Ovary (tissue), 10 donors: ENCODE measurements at places on chromosomes 6 and 20. TPM values are rescaled to one million over a fixed set of nuclear protein-coding genes. Genes with fewer than 3 reads are reported as not detected.
A peak's percentile ranks its signal among the peaks of the same experiment; 100 is the strongest.

CDK19 gene
- 16.7 TPM for total RNA-seq

- H3K27ac ChIP-seq = no peak overlapping the region
- no peak for DNase-seq
- H3K27me3 ChIP-seq = no peaks in the 10 kb centered on the region
- no peaks in the 10 kb centered on the region for H3K4me1 ChIP-seq
These were observed 92.4 kb upstream of the MAFB start for GRCh38 chr20:40781327-40782042.

GRCh38 chr6:68043122-68043398 is 592.0 kb upstream of the ADGRB3 start:
- no peaks in the 10 kb centered on the region for H3K36me3 ChIP-seq
- H3K4me1 ChIP-seq = no peaks in the 10 kb centered on the region
- no peak overlapping the region for H3K27ac ChIP-seq
- DNase-seq = no peak
- H3K27me3 ChIP-seq = no peaks in the 10 kb centered on the region
- H3K4me3 ChIP-seq = no peak overlapping the region

DNA sequence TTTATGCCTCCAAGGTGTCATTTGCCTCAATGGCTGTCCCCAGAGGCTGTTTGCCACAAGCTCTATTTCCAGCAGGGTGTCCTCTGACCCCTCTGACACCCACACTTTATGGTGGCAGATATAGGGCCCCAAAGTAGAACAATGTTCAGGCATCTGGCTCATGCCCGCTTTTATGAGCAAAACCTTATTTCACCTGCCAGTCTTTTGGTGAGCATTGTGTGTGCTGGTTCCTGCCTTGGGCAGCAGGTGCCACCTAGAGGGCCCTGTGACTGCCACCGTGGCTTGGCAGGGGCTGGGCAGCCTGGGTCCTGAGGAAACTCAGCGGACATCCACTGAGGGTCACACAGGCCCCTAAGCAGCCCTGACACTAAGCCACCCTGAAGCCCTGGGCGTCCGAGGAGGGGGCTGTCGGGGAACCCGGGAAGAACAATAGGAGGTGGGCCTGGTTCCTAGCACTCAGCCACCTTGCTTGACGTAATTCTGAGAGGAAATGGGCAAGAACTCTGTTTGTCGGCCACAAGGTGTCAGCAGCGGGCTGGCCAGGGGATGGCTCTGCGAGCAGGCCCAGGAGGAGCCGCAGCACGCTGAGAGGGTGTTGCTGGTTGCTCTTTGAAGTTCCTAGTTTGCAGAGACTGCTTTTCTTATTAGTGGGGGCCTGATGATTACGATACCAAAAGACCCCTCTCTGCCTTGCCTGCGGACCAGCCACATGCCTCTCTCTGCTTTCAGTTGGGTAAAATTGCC is 148.9 kb downstream of the SCML4 start:
- peaks cover 5% of the 10 kb centered on the region for H3K4me1 ChIP-seq
- no peak overlapping the region for H3K4me3 ChIP-seq
- H3K27ac ChIP-seq = no peak overlapping the region
- no peaks in the 10 kb centered on the region for H3K36me3 ChIP-seq
- no peaks in the 10 kb centered on the region for H3K27me3 ChIP-seq

- H3K4me1 ChIP-seq = no peaks in the 10 kb centered on the region
- H3K27ac ChIP-seq = no peak overlapping the region
- H3K4me3 ChIP-seq = no peak overlapping the region
These were observed 32.5 kb upstream of the DLGAP4 start for GRCh38 chr20:36273414-36274180.

DNA sequence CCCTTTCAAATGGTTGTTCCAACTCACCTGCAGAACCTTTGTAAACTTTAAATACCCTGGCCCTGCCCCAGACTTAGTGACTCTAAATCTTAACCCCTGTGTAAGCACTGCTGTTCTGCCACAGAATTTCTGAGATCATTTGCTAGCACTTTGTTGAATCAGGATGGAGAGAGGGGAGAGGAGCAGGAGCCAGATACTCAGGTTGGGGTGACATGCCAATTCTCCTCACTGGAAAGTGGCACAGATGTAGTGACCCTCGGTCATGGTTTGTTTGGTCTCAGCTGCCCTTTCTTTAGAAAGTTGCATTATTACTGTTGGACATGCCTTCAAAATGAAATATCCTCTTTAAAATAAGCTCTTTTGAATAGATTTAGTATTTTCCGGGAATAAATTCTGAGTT is 168.0 kb downstream of the ZFAND3 start:
- H3K27ac ChIP-seq = no peak overlapping the region
- DNase-seq = no peak
- H3K36me3 ChIP-seq = no peaks in the 10 kb centered on the region
- H3K4me1 ChIP-seq = peaks cover 10% of the 10 kb centered on the region

ADGB gene
- not detected for total RNA-seq

GRCh38 chr6:137823826-137824555 is 43.1 kb upstream of the TNFAIP3 start:
- peaks cover 12% of the 10 kb centered on the region for H3K4me1 ChIP-seq
- H3K4me3 ChIP-seq = no peak overlapping the region
- DNase-seq = peak; percentile 45
- no peaks in the 10 kb centered on the region for H3K27me3 ChIP-seq
- peak overlapping the region; percentile 23 for H3K27ac ChIP-seq

GRCh38 chr6:125046107-125046925 is 84.1 kb downstream of the RNF217 start:
- DNase-seq = no peak
- no peak overlapping the region for H3K27ac ChIP-seq
- no peaks in the 10 kb centered on the region for H3K36me3 ChIP-seq
- H3K4me3 ChIP-seq = no peak overlapping the region
- H3K27me3 ChIP-seq = no peaks in the 10 kb centered on the region
- H3K4me1 ChIP-seq = no peaks in the 10 kb centered on the region

SRSF12 gene
- 3.2 TPM for total RNA-seq

PTPRA gene
- total RNA-seq = 78.7 TPM

GRCh38 chr6:31969712-31970603 is 2.0 kb downstream of the DXO start:
- H3K27ac ChIP-seq = peak overlapping the region; percentile 97
- H3K4me1 ChIP-seq = peaks cover 4% of the 10 kb centered on the region
- DNase-seq = no peak
- H3K36me3 ChIP-seq = no peaks in the 10 kb centered on the region

COX4I2 gene
- total RNA-seq = 2.4 TPM

- no peak overlapping the region for H3K4me3 ChIP-seq
- H3K36me3 ChIP-seq = no peaks in the 10 kb centered on the region
- H3K4me1 ChIP-seq = no peaks in the 10 kb centered on the region
- H3K27ac ChIP-seq = no peak overlapping the region
These were observed 22.1 kb downstream of the DUSP22 start for GRCh38 chr6:314377-314776.

WFDC10B gene
- total RNA-seq = not detected

- no peak overlapping the region for H3K27ac ChIP-seq
- H3K4me3 ChIP-seq = peak overlapping the region; percentile 6
- H3K27me3 ChIP-seq = no peaks in the 10 kb centered on the region
- DNase-seq = no peak
- H3K36me3 ChIP-seq = no peaks in the 10 kb centered on the region
These were observed 207.2 kb upstream of the ZNF184 start for GRCh38 chr6:27679964-27680694.

- no peaks in the 10 kb centered on the region for H3K36me3 ChIP-seq
- H3K4me1 ChIP-seq = peaks cover 5% of the 10 kb centered on the region
- no peaks in the 10 kb centered on the region for H3K27me3 ChIP-seq
- DNase-seq = peak; percentile 38
- H3K4me3 ChIP-seq = no peak overlapping the region
These were observed 40.3 kb downstream of the PLCG1 start for GRCh38 chr20:41177636-41178035.

ITPA gene
- total RNA-seq = 37.3 TPM

DNA sequence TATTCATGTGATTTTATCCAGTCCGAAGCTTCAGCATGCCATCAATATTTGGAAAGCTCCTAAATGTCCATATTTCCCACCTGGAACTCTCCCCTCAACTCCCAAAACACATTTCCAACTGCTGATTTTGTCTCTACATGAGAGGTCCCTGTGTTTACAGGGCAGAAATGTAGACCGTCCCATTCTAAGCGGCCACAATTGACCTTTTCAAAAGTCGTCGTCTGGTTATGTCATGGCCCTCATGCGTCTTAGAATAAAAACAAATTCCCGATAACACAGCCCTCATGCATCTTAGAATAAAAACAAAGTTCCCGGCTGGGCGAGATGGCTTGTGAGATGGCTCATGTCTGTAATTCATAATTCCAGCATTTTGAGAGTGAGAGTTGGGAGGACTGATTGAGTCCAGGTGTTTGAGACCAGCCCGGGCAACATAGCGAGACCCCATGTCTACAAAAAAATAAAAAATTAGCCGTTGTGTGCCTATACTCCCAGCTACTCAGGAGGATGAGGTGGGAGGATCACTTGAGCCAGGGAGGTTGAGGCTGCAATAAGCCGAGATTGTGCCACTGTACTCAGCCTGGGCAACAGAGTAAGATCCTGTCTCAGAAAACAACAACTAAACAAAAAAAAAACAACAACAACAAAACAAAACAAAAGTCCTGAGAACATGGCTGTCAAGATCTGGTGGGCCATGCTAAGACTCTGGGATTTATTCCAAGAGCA is 6.4 kb upstream of the ZNF217 start:
- H3K36me3 ChIP-seq = no peaks in the 10 kb centered on the region
- H3K4me1 ChIP-seq = peaks cover 4% of the 10 kb centered on the region
- H3K27me3 ChIP-seq = no peaks in the 10 kb centered on the region

GRCh38 chr6:14674458-14674857 is 556.9 kb downstream of the CD83 start:
- H3K36me3 ChIP-seq = no peaks in the 10 kb centered on the region
- no peak overlapping the region for H3K27ac ChIP-seq
- no peak overlapping the region for H3K4me3 ChIP-seq
- peaks cover 11% of the 10 kb centered on the region for H3K4me1 ChIP-seq
- no peak for DNase-seq

- no peaks in the 10 kb centered on the region for H3K4me1 ChIP-seq
- no peaks in the 10 kb centered on the region for H3K27me3 ChIP-seq
- no peak for DNase-seq
- no peak overlapping the region for H3K4me3 ChIP-seq
- H3K27ac ChIP-seq = no peak overlapping the region
These were observed 147.6 kb upstream of the TAB2 start for GRCh38 chr6:149169761-149170511.

GRCh38 chr20:32152421-32153155 is 43.1 kb downstream of the TM9SF4 start:
- H3K36me3 ChIP-seq = no peaks in the 10 kb centered on the region
- H3K27ac ChIP-seq = no peak overlapping the region
- no peak overlapping the region for H3K4me3 ChIP-seq
- no peaks in the 10 kb centered on the region for H3K4me1 ChIP-seq
- no peaks in the 10 kb centered on the region for H3K27me3 ChIP-seq
- no peak for DNase-seq

PRKN gene
- 15.0 TPM for total RNA-seq

ABHD16A gene
- total RNA-seq = 33.2 TPM

PACRG gene
- 4.8 TPM for total RNA-seq

APOM gene
- total RNA-seq = 4.1 TPM

- H3K36me3 ChIP-seq = no peaks in the 10 kb centered on the region
- DNase-seq = no peak
- no peaks in the 10 kb centered on the region for H3K4me1 ChIP-seq
- H3K4me3 ChIP-seq = no peak overlapping the region
These were observed 34.5 kb downstream of the MYB start for GRCh38 chr6:135215563-135215962.

DNA sequence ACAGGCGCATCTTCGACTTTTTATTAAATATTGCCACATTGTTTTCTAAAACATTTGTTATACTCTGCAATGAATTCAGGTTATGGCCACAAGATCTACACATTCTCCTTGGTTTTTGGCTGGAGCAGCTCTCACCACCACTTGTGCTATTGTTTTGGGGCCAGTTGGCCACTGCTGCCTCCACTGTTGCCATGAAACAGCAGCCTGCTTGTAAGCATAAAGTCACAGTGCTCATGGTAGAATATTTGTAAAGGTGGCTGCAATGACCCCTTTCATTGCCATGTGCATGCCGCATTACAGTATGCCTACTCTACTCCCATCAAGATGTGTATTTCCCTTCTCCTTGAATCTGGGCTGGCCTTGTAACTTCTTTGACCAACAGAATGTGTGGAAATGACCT is 141.4 kb downstream of the SCML4 start:
- H3K27me3 ChIP-seq = no peaks in the 10 kb centered on the region
- peaks cover 1% of the 10 kb centered on the region for H3K4me1 ChIP-seq
- no peak for DNase-seq
- no peaks in the 10 kb centered on the region for H3K36me3 ChIP-seq
- H3K27ac ChIP-seq = no peak overlapping the region

DNA sequence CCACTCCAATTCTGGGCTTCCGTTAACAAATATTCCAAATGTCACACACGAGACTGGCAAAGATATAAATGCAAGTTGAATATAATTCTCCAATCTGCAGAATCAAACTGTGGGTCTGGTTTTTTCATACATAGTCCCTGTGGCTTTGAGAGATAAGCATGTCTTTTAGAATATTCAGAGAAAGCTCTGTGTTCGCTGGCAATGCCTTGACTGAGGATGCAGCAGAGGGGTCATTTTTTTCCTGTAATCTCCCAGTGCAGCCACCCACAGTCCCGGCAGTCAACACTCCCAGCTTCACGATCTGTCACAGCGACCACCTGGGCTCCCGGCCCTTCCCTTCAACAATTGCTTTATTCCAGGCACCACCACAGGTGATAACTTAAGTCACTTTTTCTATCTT is 30.5 kb downstream of the MUC22 start:
- no peaks in the 10 kb centered on the region for H3K36me3 ChIP-seq
- no peaks in the 10 kb centered on the region for H3K27me3 ChIP-seq
- no peak overlapping the region for H3K27ac ChIP-seq

RPS6KA2 gene
- 55.0 TPM for total RNA-seq

DNA sequence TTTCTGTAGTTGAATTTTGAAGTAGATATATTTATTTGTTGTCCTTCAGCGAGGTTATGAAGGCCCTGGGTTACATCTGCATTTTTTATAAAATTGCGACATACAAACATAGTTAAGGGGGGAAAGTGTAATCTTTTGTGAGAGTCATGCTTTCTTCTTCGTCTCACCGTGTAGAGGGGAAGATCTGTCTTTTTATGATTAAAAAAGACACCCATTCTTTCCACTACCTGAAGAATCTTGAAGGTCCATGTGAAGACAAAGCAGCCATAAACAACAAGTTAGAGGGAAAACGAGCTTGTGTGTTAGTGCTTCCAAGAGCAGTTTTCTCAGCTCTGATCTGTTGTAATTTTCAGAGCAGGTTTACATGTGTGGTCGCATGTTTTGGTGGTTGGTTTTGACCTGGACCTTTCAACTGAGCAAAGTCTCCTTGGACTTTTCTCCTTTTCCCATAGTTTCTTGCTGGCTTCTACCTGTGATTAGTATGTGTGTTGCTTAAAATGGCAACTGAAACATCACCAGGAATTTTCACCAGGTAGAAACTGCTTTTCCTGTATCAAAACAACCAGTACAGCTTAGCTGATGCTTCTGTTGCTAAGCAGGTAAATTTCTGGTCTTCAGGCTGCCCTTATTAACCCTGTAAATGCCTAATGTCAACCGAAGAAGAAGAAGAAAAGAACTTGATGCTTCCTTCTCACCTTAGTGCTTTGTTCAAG is 37.3 kb downstream of the RREB1 start:
- H3K4me3 ChIP-seq = no peak overlapping the region
- H3K27me3 ChIP-seq = no peaks in the 10 kb centered on the region
- no peak overlapping the region for H3K27ac ChIP-seq
- no peak for DNase-seq
- H3K4me1 ChIP-seq = peaks cover 21% of the 10 kb centered on the region
- H3K36me3 ChIP-seq = no peaks in the 10 kb centered on the region
